ENCODE measurements at places on chromosomes 16 and 17.
A peak's percentile ranks its signal among the peaks of the same experiment; 100 is the strongest.

- no peak for DNase-seq
Observed at GRCh38 chr17:74210191-74211140, 2.9 kb upstream of the TTYH2 start.

- DNase-seq = no peak
Observed at GRCh38 chr17:77408284-77408683, 267.5 kb downstream of the SEC14L1 start.

DNA sequence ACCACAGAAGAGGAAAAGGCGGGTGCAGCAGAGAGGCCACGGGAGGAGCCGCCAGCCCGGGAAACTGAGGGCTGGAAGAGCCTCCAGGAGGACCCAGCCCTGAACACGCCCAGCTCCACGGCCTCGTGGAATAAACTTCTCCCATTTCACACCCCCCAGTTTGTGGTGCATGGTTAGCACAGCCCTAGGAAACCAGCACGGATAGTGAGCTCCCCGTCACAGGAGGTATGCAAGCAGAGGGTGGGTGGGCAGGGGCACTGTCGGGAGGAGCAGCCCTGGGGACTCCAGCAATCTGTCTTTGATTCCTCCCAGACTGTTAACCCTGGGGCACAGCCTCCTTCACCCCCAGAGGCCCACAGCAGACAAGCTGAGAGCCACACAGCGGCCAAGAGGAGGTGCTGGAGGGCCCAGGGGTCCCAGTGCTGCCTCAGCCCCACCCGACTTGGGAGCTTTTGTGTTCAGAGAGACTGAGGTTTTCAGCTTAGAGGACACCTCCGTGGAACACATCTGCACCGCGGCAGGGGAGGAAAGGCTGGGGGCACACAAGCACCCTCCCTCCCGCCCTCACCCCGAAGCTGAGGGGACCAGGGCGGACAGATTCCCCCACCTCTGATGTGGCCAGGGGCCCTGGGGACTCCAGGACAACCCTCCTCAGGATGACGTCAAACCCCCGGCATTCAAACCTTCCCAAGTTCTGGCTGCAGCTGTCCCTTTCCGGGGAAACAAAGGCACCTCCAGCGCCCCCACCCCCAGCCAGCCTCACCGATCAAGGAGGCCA, 1.7 kb upstream of the IL17C start:
- no peak for DNase-seq

DNA sequence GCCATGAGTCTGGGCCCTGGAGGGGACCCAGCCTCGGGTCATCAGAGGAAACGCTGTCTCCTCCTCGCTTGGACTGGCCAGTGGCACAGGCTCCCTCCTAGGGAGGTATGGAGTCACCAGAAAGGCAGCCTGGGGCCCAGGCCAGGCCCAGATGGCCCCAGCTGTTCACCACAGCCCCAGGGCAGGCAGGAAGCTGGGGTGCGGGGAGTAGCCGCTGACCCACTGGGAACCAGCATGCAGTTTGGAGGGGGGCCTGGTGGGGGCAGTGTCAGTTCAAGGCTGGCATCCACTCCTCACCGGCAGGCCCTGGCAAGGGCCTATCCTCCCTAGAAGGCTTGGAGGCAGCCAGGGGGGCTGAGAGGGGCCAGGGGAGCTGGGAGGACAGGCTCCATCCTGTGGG, 48.8 kb downstream of the SDK2 start:
- DNase-seq = no peak

- no peak for DNase-seq
Observed at GRCh38 chr17:43772877-43773648, 5.7 kb downstream of the DUSP3 start.

DNA sequence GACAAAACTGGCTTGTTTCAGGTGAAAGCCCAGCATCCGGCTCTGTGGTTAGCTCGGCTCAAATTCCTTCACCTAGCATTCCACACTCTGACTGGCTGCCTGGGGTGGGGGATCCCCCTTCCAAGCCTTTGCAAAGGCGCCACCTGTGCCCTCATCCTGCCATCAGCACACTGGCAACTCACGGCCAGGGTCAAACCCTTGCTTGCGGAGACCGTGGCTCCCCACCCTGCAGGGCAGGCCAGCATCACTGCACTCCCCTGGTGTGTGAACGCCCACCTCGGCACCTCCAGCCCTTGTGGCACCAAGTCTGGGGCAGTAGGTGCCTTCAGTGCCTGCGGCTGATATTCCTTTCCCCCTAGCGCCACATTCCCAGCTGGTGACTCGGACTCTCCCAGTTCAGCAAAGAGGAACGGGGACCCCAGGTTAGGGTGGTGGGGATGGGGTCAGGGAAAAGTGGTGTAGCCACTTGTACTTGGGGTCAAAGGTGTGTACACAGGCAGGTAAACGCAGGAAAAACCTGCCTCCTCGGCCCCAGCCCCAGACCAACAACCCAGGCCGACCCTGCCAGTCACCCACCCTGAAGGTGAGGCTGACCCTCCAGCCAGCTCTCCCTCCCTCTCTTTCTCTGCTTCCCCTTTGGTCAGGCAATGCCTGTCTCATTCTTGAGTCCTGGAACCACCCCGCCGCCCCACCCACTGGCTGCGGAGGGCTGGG, 1.1 kb downstream of the FLII start:
- no peak for DNase-seq

- no peak for DNase-seq
Observed at GRCh38 chr16:81436386-81436785, 8.2 kb upstream of the CMIP start.

GRCh38 chr16:25264597-25264996, 7.0 kb upstream of the ZKSCAN2 start:
- no peak for DNase-seq

DNA sequence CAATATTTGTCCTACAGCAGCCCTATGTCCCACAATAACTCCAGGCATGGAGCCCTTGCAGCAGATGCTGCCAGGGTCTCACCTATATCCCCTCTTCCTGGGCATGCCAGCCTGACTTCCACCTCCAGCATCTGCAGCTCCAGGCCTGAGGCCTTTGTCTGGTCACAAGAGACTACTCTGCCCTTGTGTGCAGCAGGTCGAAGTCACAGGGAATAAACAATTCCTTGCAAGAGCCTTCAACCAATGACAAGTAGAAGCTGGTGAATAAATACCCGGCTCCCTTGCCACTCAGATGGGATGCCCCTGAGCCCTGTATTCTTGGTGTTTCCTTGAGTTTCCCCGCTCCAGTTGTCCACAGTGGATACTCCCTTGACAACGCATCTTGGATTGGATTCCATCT, 23.0 kb downstream of the CES1 start:
- no peak for DNase-seq

- DNase-seq = no peak
Observed at GRCh38 chr17:66538776-66539175, 236.4 kb downstream of the PRKCA start.

DNA sequence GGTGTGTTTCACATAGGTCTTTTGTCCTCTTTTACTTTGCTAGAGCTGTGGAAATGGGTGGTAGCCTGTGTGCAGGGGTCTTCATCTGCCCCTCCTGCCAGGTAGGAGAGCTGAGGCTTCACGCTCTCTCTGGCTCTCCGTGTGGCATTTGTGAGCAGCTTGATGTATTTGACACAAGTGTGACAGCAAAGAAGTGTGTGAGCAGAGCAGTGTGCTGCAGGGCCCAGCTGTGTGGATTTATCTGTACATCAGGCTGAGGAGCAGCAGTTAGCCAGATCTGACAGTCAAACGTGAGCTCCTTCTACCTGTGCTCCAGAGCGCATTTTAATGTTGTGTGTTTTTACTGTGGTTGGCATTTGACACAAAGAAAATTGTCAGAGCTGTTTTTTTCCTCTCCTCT, 101.8 kb downstream of the FTO start:
- no peak for DNase-seq

DNA sequence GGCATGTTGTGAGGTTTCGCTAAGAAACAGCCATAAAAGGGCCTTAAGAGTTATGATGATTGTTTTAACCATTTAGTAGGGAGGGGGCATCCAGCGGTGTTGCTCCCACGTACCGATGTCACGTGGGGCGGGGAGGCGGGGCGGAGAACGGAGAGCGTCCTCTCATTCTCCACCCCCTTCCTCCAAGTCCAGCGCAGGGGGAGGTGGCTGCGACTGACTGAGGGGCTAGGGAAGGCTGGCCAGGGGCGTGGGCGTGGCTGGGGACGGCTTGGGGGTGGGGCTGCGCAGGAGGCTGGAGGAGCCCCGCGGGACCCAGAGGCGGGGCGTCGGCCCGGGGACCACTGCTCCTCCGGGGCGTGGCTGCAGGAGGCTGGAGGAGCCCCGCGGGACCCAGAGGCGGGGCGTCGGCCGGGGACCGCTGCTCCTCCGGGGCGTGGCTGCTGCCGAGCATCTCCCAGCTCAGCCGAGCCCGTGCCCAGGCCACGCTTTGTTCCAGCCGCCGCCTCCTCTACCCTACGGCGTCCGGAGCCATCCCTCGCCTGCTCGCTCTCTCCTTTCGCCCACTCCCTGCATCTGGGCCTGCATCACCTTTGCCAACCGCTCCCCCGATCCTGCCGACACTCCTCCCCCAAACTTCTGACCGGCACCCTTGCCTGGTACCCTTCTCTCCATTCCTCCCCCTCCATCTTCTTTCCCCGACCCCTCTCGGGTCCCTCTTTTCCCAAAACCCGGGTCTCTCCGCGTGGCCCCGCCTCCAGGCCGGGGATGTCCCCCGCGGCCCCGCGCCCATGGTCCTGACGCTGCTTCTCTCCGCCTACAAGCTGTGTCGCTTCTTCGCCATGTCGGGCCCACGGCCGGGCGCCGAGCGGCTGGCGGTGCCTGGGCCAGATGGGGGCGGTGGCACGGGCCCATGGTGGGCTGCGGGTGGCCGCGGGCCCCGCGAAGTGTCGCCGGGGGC, at the start of gene SARM1:
SARM1 (plus strand) TSS at position 450 of the 958 bp plus-strand sequence; CDS start at position 789, 339 bp downstream.
- DNase-seq = peak; percentile 65

GRCh38 chr16:4404247-4404966, 12.0 kb downstream of the CORO7 start:
- DNase-seq = no peak

- no peak for DNase-seq
Observed at GRCh38 chr16:58411736-58412614, 19.7 kb downstream of the GINS3 start.

GRCh38 chr16:86756882-86757703, 178.7 kb downstream of the FOXL1 start:
- no peak for DNase-seq
